ENCODE measurements at places on chromosomes 1 and 21. TPM values are rescaled to one million over a fixed set of nuclear protein-coding genes. Genes with fewer than 3 reads are reported as not detected.

Gene SLC2A5
- total RNA-seq: not detected

DNA sequence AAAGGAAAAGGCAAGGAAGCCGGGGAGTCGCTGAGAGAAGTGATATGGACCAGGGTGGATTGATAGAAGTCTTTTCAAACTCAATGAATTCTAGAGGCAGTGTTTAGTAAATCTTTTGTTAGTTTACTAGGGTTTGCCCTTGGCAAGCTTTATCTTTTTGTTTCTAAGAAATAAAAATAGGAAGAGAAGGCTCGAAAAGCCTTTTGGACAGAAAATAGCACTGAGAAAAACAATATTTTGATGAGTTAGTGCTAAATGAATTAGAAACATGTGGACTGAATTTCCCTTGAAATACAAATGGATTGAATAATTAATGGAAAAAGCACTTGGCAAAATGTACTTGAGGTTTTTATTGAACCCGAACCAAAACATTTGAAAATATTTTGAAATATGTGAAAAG is 121.8 kb upstream of the SPAG17 start:
- no peak for DNase-seq

Gene GUK1
- 280 TPM for total RNA-seq

DNA sequence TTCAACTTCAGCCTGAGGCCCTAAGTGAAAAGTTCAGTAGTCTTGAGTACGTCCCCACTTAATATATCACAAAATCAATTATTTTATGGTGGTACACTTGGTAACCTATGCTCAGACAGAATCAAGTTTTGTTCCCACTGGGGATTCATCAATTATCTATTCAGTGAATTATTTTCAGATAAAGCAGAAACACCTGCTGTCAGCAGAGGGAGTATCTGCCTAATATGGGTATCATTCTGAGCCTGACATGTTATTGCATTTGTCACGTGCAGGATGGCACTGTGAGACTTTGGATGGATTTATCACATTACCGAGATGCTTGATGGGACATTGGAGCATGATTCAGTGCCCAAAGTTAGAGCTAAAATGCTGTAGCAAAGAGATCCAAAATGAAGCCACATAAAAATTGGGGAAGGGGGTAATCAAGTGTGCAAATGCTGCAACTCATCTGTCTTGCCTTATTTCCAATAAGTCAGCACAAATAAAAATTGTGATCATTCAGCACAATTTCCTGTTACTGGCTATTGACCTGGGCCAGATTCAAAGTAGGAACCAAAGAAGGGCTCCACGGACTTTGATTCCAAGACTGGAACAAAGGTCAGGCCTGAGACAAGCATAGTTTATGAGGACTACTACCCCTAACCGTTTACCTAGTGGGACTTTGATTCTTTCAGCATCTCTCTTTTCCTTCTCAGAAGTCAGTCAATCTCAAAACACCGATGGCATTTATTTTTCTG is 657.6 kb downstream of the LMO4 start:
- DNase-seq: no peak

DNA sequence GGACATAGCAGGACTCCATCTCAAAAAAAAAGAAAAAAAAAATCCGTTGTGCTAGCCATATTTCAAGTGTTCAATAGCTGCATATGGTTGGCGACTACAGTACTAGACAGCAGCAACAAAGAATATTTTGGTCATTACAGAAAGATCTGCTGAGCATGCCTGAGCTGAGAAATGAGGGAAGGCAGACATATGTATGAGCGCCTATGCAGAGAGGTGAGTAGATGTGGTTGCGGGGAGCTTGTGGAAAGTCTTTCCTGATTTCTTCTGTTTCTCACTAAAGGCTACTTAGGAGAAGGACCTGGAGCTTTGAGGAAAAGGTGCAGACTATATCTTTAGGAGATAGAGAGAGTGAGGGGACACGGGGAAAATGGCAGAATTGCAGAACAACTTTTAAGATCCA is 21.0 kb upstream of the APP start:
- no peak for DNase-seq

DNA sequence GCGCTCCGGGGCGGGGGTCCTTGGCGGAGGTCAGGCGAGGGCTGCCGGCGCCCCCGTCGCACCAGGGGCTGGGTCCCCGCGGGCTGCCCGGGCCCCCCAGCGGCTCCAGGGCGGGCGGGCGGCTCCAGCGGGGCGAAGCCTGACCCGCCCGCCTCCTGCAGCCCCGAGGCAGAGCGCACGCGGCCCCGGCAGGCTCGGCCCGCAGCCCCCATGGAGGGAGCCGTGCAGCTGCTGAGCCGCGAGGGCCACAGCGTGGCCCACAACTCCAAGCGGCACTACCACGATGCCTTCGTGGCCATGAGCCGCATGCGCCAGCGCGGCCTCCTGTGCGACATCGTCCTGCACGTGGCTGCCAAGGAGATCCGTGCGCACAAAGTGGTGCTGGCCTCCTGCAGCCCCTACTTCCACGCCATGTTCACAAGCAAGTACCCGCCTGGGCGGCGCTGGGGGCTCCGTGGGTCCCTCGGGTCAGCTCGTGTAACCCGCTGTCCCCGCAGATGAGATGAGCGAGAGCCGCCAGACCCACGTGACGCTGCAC is 817 bp downstream of the KLHL17 start:
- no peak for DNase-seq

Gene FBLIM1
- total RNA-seq: 198 TPM

Gene PDZK1
- total RNA-seq: 0.41 TPM

GRCh38 chr1:179141592-179142251 is 59.9 kb downstream of the TOR3A start:
- no peak for DNase-seq

DNA sequence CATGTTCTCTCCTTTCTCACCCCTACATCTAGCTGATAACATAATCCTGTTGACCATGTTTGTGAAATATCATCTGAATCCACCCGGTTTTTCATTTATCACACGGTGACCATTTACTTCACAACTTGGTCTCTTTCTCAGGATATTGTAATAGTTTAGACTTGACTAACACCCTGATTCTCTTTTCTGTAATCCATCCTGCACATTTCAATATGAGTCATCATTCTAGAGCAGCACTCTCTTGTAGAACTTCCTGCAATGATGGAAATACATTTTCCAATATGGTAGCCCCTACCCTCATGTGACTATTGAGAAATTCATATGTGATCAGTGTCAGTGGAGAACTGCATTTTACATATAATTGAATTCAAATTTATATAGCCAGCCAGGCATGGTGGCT is 2.3 kb upstream of the JAM2 start:
- DNase-seq: no peak

Gene FMOD
- not detected for total RNA-seq

DNA sequence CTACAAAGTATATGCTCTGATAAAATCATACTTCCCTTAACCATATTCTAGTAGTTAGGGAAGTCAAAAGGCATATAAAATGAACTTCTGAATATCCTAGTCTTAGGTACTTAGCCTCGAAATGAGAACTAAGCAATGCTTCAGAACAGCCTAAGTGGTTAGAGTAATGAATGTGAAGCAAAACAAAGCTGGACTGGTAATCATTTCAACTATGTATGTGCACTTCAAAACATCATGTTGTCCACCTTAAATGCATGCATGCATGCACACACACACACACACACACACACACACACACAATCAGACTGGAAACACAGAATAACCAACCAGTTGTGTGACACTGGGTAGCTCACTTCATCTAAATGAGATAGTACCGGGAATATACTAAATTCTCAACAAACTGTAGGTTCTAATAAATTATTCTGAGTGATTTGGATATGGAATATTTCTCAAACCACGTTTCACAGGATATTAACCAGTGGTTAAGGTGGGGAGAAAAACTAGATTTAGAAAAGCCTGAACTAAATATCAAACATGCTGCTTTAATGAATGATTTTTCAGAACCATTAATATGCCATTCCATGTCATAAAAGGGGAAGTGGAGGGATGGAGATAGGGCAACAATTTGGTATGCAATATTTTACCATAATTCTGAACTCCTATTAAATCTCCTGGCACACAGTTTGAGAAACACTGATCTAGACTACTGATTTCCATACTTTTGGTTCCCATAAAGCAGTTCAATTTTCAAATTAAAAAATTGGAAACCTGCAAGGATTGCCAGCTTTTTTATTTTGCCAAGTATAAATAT is 19.5 kb downstream of the RNF115 start:
- no peak for DNase-seq

DNA sequence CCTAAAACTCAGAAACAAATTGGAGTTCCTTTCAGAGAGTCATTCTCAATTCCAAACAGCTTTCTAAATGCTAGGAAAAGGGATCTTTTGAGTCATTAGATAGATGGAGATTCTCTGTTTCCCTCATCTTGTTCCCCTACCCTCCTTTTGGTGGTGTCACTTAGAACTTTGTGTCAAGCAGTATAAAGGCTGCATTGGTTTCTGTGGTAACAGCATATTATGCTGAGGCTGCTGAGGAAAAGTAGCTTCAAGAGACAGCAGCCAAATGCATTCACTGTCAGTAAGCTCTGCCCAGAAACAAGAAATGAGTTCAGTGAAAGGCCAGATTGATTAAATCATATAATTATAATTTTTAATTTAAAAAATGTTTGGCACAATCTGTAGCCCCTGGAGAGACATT is 144.1 kb downstream of the LRRC40 start:
- DNase-seq: no peak

- DNase-seq: no peak
These were observed 234.1 kb upstream of the VAMP3 start for GRCh38 chr1:7536891-7537591.

GRCh38 chr21:45981151-45982091 is at the start of gene COL6A1:
Gene COL6A1, plus strand, starts transcription at chr21:45981770. Its CDS starts 81 bp downstream, at chr21:45981851.
- peak; percentile 74 for DNase-seq

- no peak for DNase-seq
These were observed 53.8 kb downstream of the LYPLAL1 start for GRCh38 chr1:219227360-219228057.

DNA sequence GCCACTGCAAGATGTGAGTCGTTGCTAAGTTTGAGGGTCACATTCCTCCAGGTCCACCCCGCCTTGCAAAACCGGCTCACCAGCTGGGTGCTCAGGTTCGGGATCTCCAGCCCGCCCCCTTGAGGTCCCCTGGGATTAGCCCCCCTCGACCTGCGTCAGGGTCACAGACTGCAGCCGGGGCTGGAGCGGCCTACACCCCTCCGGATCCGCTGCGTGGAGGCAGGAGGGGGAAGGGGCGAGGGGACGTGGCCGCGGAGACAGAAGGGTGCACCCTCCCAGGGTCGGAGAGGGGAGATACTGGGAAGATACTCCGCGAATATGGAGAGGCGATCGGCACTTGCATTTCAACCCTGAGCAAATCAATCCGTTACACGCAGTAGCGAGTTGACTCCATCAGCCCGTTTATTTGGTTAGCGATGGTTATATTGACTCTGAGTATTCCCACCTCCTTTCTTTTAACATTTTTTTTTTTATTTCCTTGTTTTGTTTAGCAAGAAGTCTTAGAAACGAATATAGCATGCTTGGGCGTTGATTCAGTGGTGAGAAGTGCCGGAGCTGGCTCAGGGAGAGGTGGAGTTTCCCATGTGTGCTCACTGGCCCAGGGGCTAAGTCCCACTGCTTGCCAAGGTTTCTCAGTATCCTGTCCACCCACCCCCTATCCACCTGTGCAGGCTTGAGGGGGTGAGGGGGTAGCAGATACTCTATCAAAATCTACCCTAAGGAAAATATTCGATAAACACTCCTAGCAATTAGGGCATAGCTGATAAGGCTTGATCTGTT is 997 bp downstream of the IFNAR2 start:
- DNase-seq: peak; percentile 48

Gene STIL
- 12.1 TPM for total RNA-seq

Gene ACTL8
- 0.26 TPM for total RNA-seq

- no peak for DNase-seq
These were observed 90.0 kb downstream of the URB2 start for GRCh38 chr1:229716069-229716468.

Gene KCNA3
- total RNA-seq: 0.26 TPM

DNA sequence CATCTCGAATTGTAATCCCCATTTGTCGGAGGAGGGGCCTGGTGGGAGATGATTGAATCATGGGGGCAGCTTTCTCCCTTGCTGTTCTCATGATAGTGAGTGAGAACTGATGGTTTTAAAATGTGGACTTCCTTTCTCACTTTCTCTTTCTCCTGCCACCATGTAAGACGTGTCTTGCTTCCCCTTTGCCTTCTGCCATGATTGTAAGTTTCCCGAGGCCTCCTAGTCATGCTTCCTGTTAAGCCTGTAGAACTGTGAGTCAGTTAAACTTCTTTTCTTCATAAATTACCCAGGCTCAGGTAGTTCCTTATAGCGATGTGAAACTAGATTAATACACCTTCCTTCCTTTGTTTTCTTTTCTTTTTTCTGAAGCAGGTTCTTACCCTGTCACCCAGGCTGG is 13.9 kb downstream of the DNAJC6 start:
- no peak for DNase-seq

GRCh38 chr1:184409011-184409410 is 22.2 kb downstream of the C1orf21 start:
- no peak for DNase-seq
